ENCODE measurements at places on chromosomes 5 and 9.

GRCh38 chr9:123528501-123528900, 172.5 kb downstream of the CRB2 start:
- DNase-seq, result no peak

- DNase-seq, result no peak
Observed at GRCh38 chr5:124996023-124996763, 249.8 kb upstream of the ZNF608 start.

- no peak for DNase-seq
Observed at GRCh38 chr9:38202336-38202938, 133.4 kb upstream of the SHB start.

DNA sequence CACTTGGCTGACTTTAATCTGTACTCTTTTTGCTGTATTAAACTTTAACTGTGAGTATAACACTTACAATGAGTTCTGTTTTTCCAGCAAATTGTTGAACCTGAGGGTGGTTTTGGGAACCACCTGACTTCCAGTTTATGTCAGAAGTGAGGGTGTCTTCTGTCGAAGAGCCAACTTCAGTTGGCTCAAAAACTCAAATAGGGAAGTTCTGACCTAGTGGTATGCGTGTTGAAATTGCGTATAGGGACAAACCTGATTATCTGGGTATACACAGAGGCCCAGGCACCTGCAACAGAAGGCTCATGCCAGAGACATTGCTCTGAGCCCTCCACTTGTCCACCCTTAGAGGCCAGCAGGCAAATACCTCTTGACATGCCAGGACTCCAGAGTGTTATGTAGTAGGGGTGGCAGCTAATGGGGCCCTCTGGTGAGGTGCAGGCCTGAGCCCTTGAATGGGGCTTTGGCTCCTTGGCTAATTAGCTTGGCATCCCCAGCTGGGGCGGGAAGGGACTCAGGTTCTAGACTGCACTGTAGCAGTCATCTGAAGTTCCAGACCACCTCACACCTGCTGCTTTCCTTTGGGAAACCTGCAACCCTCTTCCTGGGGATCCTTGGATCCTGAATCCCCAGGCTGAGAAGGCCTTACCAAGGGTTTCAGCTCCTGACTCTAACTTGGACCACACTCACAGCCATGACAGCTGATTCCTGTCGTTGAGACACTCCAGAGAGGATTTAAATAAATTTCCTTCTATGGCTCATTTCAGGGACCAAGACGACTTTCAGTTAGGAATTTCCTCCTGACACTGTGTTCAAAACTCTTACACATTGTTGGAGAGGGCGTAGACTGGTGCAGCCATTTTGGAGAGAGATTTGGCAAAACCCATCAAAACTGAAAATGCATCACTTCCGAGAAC, 189.6 kb downstream of the HSPA4 start:
- no peak for DNase-seq

- no peak for DNase-seq
Observed at GRCh38 chr5:156219483-156220005, 107.4 kb upstream of the SGCD start.

DNA sequence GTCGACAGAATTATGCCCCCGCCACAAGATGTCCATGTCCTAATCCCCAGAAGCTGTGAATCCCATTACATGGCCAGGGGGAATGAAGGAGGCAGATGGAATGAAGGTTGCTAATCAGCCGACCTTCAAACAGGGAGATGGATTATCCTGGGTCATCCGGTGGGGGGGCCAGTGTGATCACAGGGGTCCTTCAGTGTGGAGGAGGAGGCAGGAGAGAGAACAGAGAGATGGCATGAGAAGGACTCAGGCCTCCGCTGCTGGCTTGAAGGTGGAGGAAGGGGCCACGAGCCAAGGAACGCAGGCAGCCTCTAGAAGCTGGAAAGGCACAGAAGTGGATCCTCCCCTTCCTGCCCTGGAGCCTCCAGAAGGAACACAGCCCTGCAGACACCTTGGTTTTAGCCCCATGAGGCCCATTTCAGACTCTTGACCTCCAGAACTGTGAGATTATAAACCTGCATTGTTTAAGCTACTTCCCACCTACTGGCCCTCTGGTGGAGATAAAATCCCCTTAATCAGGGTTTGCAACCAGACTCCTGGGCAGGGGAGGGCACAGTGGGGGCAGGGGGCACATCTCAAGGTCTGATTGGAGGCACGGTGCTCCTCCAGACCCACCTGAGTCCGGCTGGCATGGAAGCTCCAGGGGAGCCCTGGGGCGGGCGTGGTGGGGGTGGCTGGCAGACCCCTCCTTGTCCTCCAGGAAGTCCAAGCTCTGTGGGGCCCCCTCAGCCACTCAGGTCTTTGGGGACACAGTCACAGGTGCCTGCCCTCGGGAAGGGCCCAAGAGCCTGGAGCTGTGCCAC, 13.8 kb downstream of the PTGES2 start:
- no peak for DNase-seq

DNA sequence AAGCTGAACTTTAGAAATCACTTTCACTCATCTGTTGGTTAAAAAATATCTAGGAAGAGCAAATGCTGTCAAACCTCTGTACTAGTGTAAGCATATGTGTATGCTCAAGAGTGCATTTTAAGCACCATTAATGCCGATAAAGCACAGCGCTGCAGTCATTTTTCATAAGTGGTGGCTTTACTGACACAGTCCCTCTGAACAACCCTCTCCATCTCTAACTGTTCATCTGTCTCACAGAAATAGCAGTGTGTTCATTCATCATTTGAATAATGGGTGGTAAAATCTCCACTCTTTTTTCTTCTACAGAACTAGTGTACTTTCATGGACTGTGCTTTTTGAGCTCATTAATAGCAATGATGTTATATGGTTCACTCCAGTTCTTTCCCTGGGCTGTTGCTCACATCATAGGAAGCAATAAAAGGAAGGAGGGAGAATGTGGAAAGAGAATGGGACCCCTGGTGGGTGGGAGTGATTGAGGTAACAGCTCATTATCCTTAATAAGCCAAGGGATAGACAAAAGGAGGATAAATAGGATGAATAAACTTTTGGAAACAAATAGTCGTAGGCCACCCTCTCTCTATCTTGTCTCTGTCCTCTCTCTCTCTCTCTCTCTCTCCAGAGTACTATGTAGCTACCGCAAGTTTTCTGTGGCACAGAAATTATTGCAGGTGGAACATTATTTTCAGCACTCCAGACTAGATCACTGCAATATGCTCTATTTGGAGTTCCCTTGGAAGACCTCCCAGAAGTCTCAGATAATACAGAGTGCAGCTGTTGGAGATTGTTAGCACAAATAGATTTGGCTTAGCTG, 117.9 kb upstream of the PRDM9 start:
- DNase-seq, result no peak

DNA sequence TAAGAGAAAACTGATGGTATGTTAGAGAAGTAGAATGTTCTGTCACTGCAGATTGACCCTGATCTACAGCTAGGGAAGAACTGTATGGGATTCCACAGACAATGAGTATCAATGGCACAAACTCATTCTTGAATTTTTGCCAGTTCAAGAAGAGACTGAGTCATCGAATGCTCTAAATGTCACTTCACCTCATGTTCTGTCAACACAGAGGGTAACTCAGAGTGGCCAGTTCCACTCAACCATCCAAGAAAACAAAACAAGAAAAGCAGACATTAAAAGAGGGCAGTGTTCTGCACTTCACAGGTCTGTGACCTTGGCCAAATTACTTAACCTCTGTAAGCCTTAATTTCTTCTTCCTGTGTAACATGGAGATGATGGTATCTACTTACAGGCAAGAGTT, 132.2 kb upstream of the HMHB1 start:
- DNase-seq, result no peak

DNA sequence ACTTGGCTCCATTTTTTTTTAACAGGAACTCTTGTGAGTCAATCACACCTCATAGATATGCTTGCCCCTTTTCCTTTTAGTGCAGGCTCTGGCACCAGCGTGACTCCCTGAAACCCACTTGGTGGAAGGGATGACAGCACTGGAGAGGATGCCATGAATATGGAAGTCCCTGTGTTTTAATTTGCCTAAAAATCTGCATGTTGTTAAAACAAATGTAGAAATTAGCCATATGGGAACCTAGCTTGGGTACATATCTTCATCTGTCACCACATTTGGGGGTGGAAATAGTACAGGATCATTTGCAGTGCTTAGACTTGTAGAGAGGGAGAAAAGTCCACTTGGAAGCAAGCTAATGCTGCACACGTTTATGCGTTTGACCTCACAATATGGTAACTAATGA, 179.0 kb downstream of the EBF1 start:
- no peak for DNase-seq

- no peak for DNase-seq
Observed at GRCh38 chr9:942805-943580, 33.5 kb upstream of the DMRT3 start.

- DNase-seq, result no peak
Observed at GRCh38 chr9:37951671-37952449, 47.9 kb upstream of the SLC25A51 start.

- DNase-seq, result no peak
Observed at GRCh38 chr5:23763170-23763569, 255.8 kb downstream of the PRDM9 start.

DNA sequence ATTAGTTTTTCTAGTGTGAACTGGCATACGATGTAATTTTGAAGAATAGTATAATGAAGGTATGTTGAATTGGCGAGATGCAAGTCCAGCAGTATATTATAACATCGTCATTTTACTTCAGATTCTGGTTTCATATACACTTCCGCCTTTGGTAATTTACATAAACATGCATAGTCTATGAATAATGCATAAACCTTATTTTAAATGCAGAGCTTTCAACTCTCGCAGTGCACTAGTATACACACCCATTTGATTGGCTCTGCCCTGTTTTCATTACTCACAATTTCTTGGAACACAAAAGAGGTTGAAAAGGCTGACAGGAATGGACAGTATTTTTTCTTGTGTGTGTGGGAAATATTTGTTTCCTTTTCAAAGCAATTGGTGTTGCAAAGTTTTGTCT, 128.9 kb upstream of the CCNH start:
- no peak for DNase-seq

DNA sequence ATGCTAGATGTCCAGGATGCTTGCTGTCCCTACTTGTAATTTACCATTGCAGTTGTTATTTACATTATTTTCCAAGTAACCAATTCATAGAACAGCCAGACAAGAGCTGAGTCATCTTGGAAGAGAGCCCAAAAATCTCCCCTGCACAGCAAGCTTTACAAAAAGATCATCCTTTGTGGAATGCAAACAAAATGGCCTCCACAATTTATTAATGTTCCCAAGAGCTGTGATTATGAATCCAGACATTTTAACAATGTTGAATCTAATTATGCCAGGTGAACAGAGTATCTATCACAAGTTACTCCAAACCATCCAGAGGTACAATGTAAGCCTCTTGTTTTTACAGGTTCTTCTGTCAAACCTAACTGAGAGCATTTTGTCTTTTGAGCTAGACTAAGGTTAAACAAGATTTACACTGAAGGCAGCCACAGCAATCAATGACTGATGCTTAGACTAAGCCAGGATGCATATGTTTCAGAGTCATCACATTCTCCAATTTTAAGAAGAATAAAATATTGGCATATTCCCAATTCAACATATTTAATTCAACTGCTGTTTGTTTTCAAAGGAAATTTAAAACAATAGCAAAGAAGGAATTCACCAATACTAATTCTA, 95.3 kb upstream of the SLC12A2 start:
- no peak for DNase-seq

DNA sequence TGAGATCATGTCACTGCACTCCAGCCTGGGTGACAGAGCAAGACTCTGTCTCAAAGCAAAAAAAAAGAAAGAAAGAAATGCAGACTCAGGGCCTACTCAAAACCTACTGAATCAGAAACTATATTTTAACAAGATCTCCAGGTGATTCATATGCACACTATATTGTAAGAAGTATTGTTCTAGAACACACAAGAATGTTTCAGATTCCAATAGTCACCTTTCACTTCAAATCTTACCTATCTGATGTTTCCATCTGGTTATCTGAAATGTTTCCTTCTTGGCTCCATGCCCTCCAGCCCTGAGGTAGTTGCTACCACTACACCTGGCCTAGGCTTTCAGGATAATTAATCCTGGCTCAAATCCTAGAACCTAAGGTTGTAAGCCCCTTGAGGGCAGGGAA, 36.8 kb upstream of the SNX2 start:
- no peak for DNase-seq

DNA sequence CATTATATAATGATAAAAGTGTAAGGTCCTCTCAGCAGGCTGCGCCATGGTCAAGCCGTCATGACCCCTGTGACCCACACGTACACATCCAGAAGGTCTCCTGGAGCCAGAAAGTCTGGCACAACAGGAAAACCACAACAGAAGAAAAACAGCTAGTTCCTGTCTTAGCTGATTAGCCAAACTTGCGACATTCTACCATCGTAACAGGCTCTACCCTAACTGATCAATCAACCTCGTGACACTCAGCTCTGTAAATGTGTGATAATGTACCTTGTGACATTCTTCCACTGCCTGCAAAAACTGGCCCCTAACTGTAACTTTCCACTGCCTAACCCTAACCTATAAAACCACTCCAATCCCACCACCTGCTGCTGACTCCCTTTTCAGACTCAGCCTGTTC, 316.4 kb upstream of the TUSC1 start:
- no peak for DNase-seq

- no peak for DNase-seq
Observed at GRCh38 chr5:170805666-170806065, 22.1 kb downstream of the GABRP start.

- no peak for DNase-seq
Observed at GRCh38 chr9:133506653-133507038, 18.1 kb downstream of the MYMK start.

DNA sequence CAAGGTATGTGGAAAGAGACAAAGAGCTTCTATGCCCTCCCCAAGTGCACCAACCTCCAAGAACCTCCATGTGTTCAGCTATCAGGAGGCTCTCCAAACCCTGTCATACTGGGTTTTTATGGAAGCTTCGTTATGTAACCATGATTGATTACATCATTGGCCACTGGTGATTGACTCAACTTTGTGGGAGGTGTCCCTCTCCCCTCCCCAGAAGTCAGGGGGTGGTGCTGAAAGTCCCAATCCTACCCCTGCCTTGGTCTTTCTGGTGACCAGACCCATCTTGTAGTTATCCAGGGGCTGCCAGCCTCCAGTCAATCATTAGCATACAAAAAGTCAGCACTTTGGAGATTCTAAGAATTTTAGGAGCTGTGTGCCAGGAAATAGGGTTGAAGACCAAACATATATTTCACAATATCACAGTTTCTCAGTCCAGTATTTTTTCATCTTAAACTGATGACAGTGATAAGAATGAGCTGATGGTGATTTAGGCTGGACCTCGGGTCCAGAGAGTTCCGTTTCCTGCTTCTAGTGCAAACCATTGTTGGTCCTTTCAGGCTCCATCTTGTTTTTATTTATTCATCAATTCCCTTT, 27.3 kb upstream of the FANCC start:
- DNase-seq, result no peak

DNA sequence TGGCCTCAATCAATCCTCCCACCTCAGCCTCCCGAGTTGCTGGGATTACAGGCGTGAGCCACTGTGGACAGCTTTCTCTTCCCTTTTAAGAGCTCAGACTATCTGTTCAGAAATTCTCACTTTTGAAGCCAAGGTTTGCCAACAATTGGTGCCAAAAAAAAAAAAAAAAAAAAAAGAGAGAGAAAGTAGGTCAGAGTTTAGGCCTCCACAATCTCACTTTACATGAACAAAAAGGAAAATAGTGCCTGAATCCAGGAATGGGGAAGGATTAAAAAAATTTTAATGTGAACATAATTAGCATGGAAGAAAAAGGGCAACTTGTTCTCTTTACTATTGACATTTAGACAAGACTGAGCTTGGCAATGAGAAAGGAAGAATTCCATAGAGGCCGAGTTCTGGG, 94.1 kb downstream of the NSG2 start:
- no peak for DNase-seq

GRCh38 chr9:31210978-31211570, 1173.4 kb upstream of the ACO1 start:
- DNase-seq, result no peak

GRCh38 chr9:100590481-100590880, 12.6 kb downstream of the CAVIN4 start:
- no peak for DNase-seq
